H7 (cell line): ENCODE measurements at places on chromosomes 12 and 14. TPM values are rescaled to one million over a fixed set of nuclear protein-coding genes. Genes with fewer than 3 reads are reported as not detected.

The CMTM5 gene
- 0.14 TPM in 1 of 2 replicates, not detected in the other for total RNA-seq

The SUSD6 gene
- 0.70 and 1.1 TPM in 2 replicates for total RNA-seq

The COL2A1 gene
- total RNA-seq, result 2.0 and 4.6 TPM in 2 replicates

The FSCB gene
- total RNA-seq, result not detected in 2 replicates

The IL26 gene
- total RNA-seq, result not detected in 2 replicates

The FLVCR2 gene
- total RNA-seq, result 2.7 and 4.6 TPM in 2 replicates

The WSCD2 gene
- 1.7 and 1.8 TPM in 2 replicates for total RNA-seq

The SMCO2 gene
- not detected in 2 replicates for total RNA-seq

The DNAAF2 gene
- 28.2 and 28.9 TPM in 2 replicates for total RNA-seq

The XRCC3 gene
- 69.5 and 75.1 TPM in 2 replicates for total RNA-seq

The SLCO1B1 gene
- total RNA-seq, result 0.04 TPM in 1 of 2 replicates, not detected in the other

The TAS2R7 gene
- total RNA-seq, result not detected in 2 replicates

The BCAT1 gene
- 150 and 157 TPM in 2 replicates for total RNA-seq

The KRT78 gene
- not detected in 2 replicates for total RNA-seq

The DHRS7 gene
- total RNA-seq, result 24.0 and 40.0 TPM in 2 replicates

The FAM222A gene
- total RNA-seq, result 2.5 and 3.7 TPM in 2 replicates

The RASSF9 gene
- total RNA-seq, result 0.41 and 0.87 TPM in 2 replicates

The ANKS1B gene
- total RNA-seq, result 3.4 and 3.5 TPM in 2 replicates

The WNT1 gene
- not detected in 2 replicates for total RNA-seq

The CCDC38 gene
- total RNA-seq, result not detected in 2 replicates

The GARIN6 gene
- total RNA-seq, result not detected in 2 replicates

The RHOJ gene
- not detected in 2 replicates for total RNA-seq

The KRT4 gene
- not detected in 2 replicates for total RNA-seq

The CD63 gene
- 314 and 321 TPM in 2 replicates for total RNA-seq

The NTN4 gene
- total RNA-seq, result 1.2 and 1.4 TPM in 2 replicates

The SDR39U1 gene
- 23.5 and 26.7 TPM in 2 replicates for total RNA-seq

The GABARAPL1 gene
- total RNA-seq, result 98.7 and 118 TPM in 2 replicates

The LYZ gene
- total RNA-seq, result not detected in 2 replicates

The ART4 gene
- total RNA-seq, result not detected in 2 replicates

The GMPR2 gene
- total RNA-seq, result 81.6 and 104 TPM in 2 replicates

The IL22 gene
- total RNA-seq, result not detected in 2 replicates

The SLC6A15 gene
- total RNA-seq, result 26.4 and 27.0 TPM in 2 replicates

The SLC6A13 gene
- total RNA-seq, result not detected in 2 replicates

The CCDC175 gene
- total RNA-seq, result not detected in 2 replicates

The HOXC6 gene
- not detected in 2 replicates for total RNA-seq

The SFSWAP gene
- total RNA-seq, result 33.4 and 43.2 TPM in 2 replicates

The DBX2 gene
- not detected in 2 replicates for total RNA-seq

The SOCS4 gene
- 7.7 and 9.8 TPM in 2 replicates for total RNA-seq

The SERPINA12 gene
- not detected in 2 replicates for total RNA-seq

The OTX2 gene
- 85.8 and 148 TPM in 2 replicates for total RNA-seq

The VRTN gene
- 139 and 140 TPM in 2 replicates for total RNA-seq

The POTEG gene
- total RNA-seq, result not detected in 2 replicates

The KCNK13 gene
- 0.07 and 0.28 TPM in 2 replicates for total RNA-seq

The LHX5 gene
- 0.07 and 0.85 TPM in 2 replicates for total RNA-seq

The RASSF8 gene
- total RNA-seq, result 22.9 and 34.3 TPM in 2 replicates

The ACVRL1 gene
- total RNA-seq, result 0.07 and 0.33 TPM in 2 replicates

The DAO gene
- not detected in 2 replicates for total RNA-seq

The ULK1 gene
- total RNA-seq, result 15.7 and 18.8 TPM in 2 replicates

The SALL2 gene
- 123 and 170 TPM in 2 replicates for total RNA-seq

The A2ML1 gene
- total RNA-seq, result 3.9 and 6.1 TPM in 2 replicates

The KRT83 gene
- total RNA-seq, result 0.10 TPM in 1 of 2 replicates, not detected in the other

The FAM234B gene
- 12.7 and 13.3 TPM in 2 replicates for total RNA-seq

The DPPA3 gene
- total RNA-seq, result 3.0 and 3.4 TPM in 2 replicates

The CISTR gene
- total RNA-seq, result not detected in 2 replicates

The REM2 gene
- 0.33 and 0.73 TPM in 2 replicates for total RNA-seq

The PIK3C2G gene
- not detected in 2 replicates for total RNA-seq

The TTC6 gene
- total RNA-seq, result 0.59 and 0.90 TPM in 2 replicates

The SERPINA1 gene
- 0.18 TPM in 1 of 2 replicates, not detected in the other for total RNA-seq
